Activated T-cell treated with anti-CD3 and anti-CD28 coated beads for 4 hours (primary cell): ENCODE measurements at places on chromosomes 3 and 15.

- DNase-seq = no peak
Measured at GRCh38 chr15:62497356-62497755, 332.3 kb upstream of the C2CD4B start.

DNA sequence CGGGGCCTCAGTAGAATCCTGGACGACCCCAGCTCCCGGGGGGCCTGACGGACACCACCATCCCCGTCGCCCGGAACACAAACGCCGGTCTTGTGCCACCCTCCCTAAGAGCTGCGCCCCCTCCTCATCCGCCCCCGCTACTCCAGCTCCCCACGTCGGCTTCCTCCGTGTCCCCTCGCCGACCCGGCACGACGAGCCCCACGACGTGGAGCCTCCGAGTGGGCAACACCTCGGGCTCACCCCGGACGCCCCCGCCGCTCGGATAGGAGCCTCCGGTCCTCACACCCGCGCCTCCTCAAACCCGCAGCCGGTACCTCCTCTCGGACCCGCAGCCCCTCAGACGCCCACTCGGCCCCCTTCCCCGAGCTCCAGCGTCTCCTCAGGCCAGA is 525 bp downstream of the NPTN start:
- DNase-seq = no peak

- DNase-seq = no peak
Measured at GRCh38 chr3:97981886-97982285, 9.7 kb upstream of the RIOX2 start.

DNA sequence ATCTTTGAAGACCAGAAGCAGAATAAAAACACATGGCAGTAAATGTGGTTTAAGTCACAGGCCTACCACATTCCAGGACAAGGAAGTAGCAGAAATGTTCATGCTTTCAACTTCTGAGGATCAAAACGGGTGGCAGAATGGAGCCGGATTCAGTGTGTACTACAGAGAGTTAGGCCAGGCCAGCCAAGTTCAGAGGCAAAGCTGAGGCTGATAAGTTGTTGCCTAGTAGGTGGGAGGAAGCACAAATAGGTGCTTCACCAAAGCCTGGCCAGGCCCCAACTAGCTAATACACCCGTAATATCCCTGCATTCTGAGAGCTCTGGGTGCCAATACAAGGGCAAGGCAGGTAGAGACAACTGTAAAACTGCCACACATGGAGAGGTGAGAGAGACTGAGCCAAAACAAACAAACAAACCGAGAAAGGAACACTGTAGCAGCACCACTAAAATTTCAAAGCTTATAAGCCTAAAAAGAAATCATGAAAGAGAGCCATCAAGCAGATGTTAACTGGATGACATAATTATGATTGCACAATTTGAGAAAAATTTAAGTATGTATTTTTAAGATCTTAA is 156.4 kb upstream of the CBLB start:
- no peak for DNase-seq

GRCh38 chr15:61857169-61857829 is 202.9 kb downstream of the VPS13C start:
- no peak for DNase-seq
